ENCODE measurements at places on chromosomes 7 and 10. TPM values are rescaled to one million over a fixed set of nuclear protein-coding genes. Genes with fewer than 3 reads are reported as not detected.

PTPN20 gene
- total RNA-seq, result 16.4 TPM

- DNase-seq, result no peak
Measured at GRCh38 chr7:131933751-131934289, 377.4 kb upstream of the PODXL start.

FAM131B gene
- total RNA-seq, result 42.6 TPM

DNA sequence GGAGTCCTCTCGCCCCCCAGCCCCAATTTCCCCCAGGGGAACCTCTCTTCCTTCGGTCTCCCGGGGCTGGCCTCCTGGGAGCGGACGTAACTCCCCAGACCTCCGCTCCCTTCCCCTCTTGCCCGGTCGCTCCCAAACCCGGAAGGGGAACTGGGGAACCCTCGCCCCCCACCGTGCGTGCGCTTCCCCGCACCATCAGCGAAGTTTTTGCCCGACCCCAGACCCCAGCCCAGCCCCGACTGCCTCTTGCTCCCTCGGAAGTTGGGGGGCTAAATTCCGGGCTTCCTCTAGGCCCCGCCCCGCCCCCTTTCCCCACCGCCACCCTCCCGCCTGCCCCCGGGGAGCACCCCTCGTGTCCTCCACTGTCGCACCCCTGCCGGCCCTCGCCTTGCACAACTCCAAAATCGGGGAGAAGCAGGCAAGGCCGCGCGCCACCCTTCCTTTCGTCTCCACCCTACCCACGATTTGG is 436 bp downstream of the GNB2 start:
- DNase-seq, result no peak

NME8 gene
- not detected for total RNA-seq

- peak; percentile 6 for DNase-seq
Measured at GRCh38 chr7:96061844-96062243, 260.1 kb downstream of the SLC25A13 start.

GRCh38 chr10:68561865-68562649 is 1.9 kb downstream of the TET1 start:
- DNase-seq, result no peak

PLEKHS1 gene
- not detected for total RNA-seq

GRCh38 chr10:127444155-127444554 is 105.0 kb upstream of the NPS start:
- DNase-seq, result no peak

DNA sequence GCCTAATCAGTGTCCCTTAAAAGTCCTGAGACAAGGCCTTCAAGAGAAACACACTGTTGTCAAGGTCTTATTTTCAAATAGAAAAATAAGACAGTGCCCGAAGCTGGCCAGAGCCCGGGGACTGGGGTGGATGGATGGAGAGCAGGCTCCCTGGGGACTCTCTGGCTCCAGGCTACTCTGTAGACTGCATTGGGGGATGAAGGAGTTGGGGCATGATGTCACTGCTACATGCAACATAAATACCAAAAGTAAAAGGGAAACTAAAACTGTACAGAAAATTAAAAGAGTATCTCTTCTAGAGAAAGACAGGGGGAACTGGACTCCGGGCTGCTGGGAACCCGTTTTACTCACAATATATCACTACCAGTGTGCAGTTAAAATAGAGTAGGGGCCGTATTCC is 629.8 kb downstream of the KCNMA1 start:
- no peak for DNase-seq

DNA sequence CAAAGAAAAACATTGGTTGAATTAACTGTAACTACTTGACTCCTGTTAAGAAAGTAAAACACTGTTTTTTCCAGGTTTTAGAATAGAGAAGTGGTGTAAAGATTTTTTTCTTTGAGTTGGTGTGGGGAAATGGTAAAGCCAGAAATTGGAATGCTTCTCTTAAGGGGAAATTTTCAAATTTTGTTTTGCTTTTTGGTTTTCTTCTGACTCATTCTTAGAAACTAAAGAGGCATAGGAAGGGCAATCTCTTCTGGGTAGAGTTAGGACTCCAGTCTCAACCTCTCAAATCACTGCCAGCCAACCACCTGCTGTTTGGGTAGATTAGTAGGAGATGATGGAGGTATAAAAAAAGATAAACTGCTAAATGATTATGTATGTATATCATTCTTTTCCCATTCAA is 47.7 kb upstream of the STRIP2 start:
- DNase-seq, result no peak

RADIL gene
- total RNA-seq, result 8.4 TPM

DNA sequence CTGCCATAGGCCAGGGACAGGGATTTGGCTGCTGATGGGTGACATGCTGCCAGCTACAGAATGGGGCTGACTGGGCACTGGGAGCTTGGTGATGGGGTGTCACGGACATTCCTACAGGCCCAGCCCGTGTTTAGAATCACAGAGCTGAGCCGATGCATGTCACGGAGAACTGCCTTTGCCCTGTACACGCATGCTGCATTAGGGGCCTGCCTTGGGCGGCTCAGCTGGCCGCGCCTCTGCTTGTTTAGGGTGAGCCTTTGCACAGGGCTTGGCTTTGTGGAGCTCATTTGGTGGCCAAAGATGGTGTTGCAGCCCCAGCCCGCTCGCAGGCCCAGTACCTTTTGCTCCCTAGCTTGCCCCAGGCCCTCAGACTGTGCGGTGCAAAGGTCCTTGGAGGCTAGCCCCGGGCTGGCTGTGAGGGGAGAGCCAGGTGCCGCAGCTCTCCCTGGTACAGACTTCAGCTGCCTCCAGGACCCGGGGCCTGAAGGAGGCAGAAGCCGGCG is 108.4 kb upstream of the BTBD16 start:
- DNase-seq, result peak; percentile 48

CAV1 gene
- 13.8 TPM for total RNA-seq

PCLO gene
- total RNA-seq, result 66.6 TPM

GRCh38 chr10:131227163-131227740 is 84.3 kb downstream of the TCERG1L start:
- no peak for DNase-seq

GRCh38 chr7:50213622-50214017 is 90.9 kb upstream of the IKZF1 start:
- DNase-seq, result no peak

- DNase-seq, result no peak
Measured at GRCh38 chr7:2099048-2099957, 133.4 kb downstream of the MAD1L1 start.

PDZD7 gene
- total RNA-seq, result 5.9 TPM

EPHA1 gene
- 1.6 TPM for total RNA-seq

GRCh38 chr10:436013-436697 is 253.3 kb downstream of the DIP2C start:
- DNase-seq, result no peak

DNA sequence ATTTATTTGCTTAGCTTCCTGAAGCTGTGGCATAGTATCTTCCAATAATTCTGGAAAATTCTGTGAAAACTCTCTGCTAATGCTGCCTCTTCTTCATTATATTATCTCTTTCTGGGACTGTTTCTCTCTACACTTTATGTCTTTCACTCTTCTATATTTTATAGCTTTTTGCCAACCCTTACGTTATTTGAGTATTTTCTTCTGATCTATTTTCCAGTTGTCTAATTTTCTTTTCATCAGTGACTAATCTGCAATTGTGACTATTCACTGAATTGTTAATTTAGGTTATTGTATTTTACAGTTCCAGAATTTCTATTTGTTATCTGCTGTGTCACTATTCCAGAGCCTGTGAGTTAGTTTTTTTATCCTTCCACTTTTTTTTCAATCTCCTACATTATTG is 273.4 kb upstream of the PHYHIPL start:
- no peak for DNase-seq

DNA sequence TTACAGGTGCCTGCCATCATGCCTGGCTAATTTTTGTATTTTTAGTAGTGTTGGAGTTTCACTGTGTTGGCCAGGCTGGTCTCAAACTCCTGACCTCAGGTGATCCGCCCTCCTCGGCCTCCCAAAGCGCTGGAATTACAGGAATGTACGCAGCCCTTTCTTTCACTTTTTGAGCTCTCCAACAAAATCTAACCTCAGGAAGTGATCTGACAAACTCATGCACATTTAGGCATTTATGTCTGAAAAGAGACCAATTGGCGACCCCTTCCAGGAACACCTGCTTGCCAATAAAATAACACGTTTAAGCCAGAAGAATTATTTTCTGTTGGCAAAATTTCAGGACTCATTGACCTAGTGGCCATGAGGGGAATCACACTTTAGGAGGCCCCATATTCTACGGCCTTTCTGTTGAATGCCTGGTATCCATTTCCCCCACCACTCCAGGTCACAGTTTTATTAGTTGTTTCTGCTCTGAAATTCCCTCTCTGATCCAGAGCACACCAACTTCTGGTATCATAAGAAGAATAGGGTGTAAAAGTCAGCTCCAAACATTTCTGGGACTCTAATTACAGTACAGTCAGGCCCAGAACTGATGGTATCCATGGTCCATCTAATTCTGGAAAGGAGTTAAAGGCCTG is 65.8 kb upstream of the FRMD4A start:
- no peak for DNase-seq

- DNase-seq, result no peak
Measured at GRCh38 chr7:15403751-15404150, 158.1 kb downstream of the AGMO start.

GRCh38 chr10:19658131-19658530 is 158.1 kb upstream of the PLXDC2 start:
- DNase-seq, result no peak

- no peak for DNase-seq
Measured at GRCh38 chr7:25386311-25386744, 158.0 kb upstream of the NPVF start.

MUC12 gene
- total RNA-seq, result 0.18 TPM

DNA sequence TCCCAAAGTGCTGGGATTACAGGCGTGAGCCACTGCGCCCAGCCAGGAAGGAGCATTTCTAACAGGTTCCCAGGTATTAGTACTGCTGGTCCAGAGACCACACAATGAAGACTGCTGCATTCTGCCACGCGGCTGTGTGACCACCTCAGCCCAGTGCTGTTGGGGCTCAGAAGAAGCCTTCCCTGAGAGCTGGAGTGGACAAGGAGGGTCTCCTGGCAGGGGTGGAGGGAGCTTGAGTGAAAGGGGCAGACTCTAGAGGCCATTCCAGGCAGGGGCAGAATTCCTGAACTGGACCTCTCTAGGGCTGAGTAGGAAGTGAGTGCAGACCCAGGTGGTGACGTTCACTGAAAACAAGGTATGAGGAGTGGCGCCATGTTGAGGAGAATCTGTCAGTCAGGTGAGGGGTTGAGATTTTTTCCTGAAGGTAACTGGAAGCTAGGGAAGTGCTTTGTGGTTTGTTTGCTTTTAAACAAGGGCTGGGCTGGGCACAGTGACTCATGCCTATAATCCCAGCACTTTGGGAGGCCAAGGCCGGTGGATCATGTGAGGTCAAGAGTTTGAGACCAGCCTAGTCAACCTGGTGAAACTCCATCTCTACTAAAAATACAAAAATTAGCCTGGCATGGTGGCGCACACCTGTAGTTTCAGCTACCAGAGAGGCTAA is 67.6 kb downstream of the TACC2 start:
- no peak for DNase-seq

DNA sequence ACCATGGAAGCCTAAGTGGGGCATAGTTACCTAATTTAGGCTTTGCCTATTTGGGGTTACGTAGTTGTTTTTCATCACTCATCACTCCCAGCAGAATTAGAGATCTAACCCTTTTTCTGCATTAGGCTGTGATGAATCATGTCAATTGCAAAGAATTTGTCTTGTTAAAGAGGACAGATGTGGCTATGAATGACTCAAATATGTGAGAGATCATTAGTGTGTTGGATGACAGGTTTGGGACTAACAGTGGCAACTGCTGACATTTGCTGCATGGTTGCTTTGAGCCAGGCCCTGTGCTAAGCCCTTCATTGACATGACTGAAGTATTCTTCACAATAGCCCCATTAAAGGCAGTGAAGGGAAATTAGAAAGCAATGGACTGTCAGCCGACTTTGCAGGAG is 83.4 kb upstream of the BMPER start:
- no peak for DNase-seq

- no peak for DNase-seq
Measured at GRCh38 chr7:25638590-25639244, 410.4 kb upstream of the NPVF start.

TPST1 gene
- total RNA-seq, result 45.0 TPM

CYP3A4 gene
- not detected for total RNA-seq

- DNase-seq, result no peak
Measured at GRCh38 chr7:132004529-132004928, 448.1 kb upstream of the PODXL start.

HABP2 gene
- not detected for total RNA-seq

ZNF365 gene
- total RNA-seq, result 5.5 TPM

GRCh38 chr7:92330835-92331438 is 85.2 kb downstream of the ANKIB1 start:
- DNase-seq, result no peak

TRIM73 gene
- total RNA-seq, result 8.5 TPM

LBX1 gene
- 1.6 TPM for total RNA-seq

VAX1 gene
- not detected for total RNA-seq

GRCh38 chr7:127619681-127620405 is 1.9 kb upstream of the PAX4 start:
- no peak for DNase-seq

- no peak for DNase-seq
Measured at GRCh38 chr7:37336259-37336658, 112.4 kb downstream of the ELMO1 start.

CALML3 gene
- total RNA-seq, result 0.09 TPM

- no peak for DNase-seq
Measured at GRCh38 chr7:11732207-11732606, 99.8 kb downstream of the THSD7A start.

GRCh38 chr10:30686708-30687107 is 57.2 kb upstream of the LYZL2 start:
- DNase-seq, result no peak

DNA sequence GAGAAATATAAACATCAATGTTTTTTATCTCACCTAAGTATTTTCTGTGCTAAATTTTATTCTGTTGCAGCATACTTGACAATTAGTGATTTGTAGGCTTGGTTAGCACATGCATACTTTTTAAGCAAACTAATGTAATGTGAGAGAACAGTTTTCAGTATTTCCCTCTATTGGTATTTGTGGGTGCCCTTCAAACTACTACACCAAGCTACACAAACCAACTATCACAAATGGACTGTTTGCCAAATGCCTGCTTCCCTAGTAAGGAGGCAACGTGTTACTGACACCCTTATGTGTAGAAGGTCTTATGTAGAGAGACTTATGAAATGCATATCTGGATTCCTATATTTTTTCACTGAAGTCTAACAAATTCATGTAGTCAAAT is 98.4 kb upstream of the FZD1 start:
- DNase-seq, result no peak

- peak; percentile 13 for DNase-seq
Measured at GRCh38 chr10:16519250-16519907, 2.3 kb downstream of the C1QL3 start.

All from cerebellum (tissue), 4 donors.